ENCODE measurements at places on chromosomes 11 and 22.

- ATAC-seq, result no peak
Observed at GRCh38 chr11:42465623-42466022, 846.2 kb upstream of the API5 start.

GRCh38 chr11:134545521-134545920 lies 133.5 kb upstream of the B3GAT1 start:
- no peak for ATAC-seq

- ATAC-seq, result no peak
Observed at GRCh38 chr11:79363256-79363655, 77.6 kb downstream of the TENM4 start.

DNA sequence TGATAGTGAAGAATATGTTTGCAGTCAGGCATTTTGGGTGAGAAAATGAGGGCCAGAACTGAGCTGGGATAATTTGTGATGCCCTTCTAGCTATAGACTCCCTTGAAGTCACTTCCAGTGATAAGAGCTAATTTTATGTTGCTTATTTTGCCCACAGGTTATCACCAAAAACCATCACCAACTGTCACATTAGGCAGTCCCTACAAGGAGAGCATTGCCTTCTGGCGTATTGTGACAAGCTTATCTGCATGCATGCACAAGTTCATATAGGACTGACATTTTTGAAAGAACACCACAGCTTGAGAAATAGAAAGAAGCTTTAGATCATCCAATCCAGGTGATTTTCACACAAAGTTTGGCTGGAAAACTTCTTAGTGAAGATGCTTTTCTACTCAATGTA lies 735.3 kb upstream of the RAG2 start:
- no peak for ATAC-seq

DNA sequence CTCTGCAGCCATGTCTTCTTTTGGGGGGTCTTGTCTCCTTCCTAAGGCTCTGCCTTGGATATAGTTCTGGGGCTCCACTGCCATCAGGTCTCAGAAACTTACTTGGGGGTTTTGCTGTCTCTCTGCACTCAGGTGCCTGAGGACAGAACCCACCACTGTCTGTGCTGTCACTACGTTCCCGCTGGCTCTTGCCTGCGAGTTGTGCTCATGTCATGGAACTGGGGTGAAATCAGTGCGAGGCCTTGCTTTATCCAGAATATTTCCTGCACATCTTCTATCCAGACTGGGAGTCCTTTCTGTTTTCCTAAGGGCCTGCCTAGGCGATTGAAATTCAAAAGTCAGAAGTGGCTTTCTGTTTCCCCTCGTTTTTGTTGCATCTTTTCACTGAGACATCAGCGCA lies 6.6 kb upstream of the USP2 start:
- ATAC-seq, result no peak

DNA sequence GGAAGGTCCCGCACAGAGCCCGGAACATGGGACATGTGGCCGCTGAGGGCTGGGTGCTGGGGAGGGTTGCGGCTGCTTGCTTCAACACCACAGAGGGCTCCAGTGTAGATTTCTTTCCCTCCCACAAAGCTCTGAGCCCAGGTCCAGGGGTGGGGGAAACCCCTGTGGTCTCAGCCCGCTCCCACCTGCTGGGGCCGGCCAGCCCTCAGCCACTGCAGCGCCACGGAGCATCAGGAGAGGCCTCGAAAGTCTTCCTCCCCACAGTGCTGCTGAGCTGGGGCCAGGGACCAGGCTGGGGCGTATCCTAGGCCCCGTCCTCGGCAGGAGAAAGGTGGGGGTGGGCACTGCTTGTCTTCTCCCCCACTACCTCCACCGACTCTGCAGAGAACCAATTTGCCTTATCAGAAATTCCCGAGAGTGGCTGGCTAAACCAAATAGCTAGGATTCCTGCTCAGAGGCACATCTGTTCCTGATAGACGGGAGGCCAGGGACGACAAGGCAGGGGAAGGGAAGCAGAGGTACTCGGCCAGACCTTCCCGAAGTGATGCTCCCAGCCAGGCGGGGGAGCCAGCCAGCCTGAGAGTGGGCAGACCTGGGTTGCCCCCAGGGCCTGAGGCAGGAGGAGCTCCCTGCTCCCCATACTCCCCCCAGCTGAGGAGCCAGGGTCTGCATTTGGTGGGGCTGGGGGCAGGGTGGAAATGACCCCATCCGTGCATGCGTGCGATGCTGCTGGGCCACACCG lies 18.7 kb downstream of the IGF2 start:
- no peak for ATAC-seq

DNA sequence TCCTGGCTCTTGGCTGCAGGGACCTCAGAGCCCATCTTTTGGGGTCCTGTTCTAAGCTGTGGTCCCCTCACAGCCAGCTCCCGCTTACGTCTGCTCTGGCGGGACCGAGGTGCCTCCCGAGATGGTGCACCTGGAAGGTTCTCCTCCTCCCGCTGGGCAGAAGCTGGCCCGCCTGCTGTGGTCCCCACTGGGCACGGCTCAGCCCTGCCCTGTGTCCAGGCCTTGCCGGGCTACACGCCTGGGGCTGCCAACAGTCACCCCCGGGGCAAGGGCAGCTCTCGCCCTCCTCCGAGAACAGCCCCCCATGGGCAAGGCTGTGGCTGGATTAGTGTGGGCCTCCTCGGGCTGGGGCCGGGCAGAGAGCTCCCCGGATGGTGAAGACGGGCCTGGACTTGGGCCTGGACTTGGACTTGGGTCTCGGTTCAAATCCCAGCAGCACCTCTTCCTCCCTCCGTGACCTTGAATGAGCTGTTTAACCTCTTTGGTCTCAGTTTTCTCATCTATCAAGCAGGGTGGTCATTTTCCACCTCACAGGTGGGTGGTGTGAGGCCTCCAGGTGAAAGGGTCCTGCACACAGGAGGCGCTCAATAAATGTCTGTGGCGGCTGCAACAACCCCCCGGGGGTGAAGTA lies 998 bp downstream of the BAIAP2L2 start:
- ATAC-seq, result no peak

DNA sequence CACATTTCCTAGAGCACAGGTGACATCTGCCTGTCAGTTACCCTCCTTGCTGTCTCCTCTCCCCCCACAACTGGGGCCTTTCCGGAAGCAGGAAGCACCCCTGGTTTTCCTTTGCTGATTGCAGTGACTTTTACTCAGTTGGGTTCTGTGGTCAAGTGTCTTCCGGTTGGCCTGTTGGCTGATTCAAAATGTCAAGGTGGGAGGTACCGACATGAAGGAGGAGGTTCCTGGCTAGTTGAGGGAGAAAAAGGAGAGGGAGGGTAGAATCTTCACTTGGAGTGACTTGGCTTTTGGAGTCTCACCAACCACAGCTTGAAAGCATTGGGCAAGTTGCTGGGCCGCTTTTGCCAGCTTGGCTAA lies 9.3 kb upstream of the ADAMTS15 start:
- ATAC-seq, result no peak

DNA sequence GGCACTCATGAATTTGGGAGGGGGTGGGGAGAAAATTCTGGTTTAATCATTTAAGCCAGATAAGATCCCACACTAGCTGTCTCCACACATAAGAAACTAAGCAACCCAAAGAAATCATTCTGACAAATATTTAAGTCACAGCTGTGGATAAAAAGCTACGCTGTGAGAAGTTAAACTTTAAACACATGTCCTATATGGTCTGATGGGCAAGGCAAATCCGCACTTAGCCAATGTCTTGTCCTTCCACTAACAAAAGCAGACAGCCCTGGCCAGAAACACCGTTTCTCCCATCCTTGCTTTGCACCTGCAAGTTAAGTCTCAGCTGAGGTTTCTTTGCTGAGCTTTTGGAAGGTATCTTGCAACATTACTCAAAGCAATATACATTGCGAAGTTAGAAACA lies 68.0 kb downstream of the ETS1 start:
- ATAC-seq, result no peak

DNA sequence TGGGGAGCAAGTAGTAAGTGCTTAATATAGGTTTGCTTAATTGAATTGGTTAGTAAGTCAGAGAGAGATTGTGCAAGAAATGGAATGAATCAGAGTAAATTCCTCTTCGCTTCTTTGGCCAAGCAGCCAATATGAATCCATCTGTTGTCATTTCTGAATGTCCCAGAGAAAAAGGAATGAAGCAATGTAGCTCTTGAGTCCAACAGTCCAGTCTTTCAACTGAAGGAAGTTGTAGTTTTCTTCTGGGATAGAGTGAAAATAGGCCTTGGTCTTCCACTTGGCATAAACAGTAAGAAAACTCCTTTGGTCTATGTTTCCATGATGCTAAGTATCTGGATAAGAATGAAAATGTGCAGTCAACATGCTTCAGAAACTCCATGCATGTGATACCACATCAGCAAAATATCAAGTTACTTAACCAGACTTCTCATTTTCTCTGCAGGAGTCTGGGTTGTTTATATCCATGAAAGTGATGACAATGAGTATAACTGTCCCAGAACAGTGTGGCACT lies 1.8 kb upstream of the FIBIN start:
- ATAC-seq, result no peak

DNA sequence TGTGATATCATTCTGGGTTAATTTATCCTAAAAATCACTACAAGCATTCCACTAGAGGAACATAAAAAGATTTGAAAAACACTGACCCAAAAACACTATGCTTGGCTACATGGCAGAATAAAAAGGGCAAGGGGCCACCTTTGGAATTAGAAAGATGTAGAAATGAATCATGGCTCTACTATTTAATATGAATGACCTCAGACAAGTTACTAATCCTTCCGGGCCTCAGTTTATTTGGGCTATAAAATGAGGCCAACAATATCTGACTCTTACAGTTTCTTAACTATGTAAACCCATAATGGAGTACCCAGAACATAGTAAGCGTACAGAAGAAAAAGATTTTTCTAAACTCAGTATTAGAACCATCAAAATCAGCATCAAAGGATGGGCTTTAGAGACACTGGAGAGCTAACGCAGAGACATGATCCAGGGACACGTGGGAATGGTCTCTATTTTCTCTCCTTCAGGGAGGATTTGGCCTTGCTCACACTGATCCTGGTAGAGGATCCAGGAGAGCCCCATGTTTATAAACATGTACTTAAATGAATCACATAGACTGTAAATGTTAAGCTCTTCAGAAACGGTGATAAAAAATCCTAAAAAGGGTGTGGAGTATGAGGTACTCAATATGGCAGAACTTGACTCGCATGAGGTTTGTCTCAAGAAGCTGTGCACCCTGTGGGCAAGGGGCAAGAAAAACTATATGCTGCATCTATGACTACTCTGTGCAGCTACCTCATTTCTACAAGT lies 288.4 kb upstream of the PITPNB start:
- ATAC-seq, result no peak

DNA sequence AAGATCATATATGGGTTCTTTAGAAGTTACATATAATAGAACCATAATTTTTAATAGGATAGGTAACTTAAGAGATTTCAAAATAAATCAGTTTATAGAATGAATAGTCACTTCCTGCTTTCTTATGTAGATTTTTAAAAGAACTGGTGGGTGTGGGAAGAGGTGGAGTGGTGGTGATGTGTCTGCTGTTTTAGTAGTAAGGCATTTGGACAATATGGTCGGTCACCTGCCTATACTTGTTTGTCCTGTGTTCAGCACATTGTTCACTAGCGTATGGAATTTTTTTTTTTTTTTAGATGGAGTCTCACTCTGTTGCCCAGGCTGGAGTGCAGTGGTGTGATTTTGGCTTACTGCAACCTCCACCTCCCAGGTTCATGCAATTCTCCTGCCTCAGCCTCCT lies 39.3 kb downstream of the CCDC81 start:
- no peak for ATAC-seq

DNA sequence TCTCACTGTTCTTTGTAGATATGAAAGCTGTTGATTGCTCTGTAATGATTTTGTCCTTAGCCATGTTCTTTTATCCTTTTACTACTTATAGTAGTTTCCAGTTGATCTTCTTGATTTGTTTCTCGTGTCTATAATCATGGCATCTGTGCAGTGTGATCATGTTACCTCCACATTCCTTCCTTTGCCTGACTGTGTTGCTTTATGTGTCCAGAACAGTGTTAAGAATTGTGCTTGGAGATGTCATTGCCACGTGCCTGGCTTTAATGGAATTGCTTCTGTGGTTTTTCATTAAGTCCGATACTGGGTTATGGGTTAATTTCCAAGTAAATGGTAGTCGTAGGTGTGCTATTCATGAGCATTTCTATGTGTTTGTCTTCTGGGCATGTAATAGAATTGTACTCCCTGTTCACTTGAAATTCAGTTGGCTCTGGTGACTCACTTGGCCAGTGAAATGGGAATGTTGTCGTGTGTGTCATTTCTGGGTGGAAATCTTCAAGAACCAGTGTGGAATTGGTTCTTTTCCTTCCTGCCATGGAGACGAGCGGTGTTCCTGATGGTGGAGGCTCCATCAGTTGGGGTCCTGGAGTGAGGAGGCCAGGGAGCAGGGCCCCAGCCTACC lies 6.8 kb downstream of the GTSE1 start:
- ATAC-seq, result no peak

DNA sequence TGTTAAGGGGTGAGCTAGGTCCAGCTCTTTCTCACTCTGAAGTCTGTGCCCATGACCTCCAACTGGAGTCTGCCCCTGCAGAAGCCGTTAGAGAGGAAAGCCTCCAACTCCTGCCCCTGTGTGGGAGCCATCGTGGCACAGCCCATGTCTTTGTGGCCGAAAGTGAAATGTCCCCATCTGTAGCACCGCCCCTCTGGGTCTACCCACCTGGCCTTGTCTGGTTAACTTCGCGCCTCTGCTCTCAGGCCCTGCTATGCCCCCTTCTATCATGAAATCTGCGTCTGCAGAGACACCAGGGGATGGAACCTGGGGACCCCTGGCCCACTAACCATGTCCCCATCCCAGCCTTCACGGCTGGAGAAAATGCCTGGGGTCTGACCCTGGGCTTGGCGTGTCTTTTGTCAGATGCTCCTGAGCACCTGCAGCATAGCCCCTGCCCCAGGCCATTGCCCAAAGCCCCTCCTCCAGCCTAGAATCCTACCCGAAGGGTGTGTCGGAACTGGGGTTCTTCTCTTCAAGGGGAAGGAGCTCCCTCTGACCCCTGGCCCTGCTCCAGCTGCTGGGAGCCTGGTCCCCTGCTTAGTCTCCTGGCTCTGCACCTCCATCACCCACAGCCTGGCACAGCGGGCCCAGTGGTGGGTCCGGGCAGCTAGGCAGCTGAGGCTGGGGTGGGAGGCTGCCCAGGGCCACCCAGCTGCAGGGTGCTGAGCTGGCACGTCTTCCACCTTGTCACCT lies 35.8 kb upstream of the HMOX1 start:
- ATAC-seq, result no peak
